Pulmonary artery endothelial cell (primary cell): ENCODE measurements at places on chromosomes 13 and 19.

DNA sequence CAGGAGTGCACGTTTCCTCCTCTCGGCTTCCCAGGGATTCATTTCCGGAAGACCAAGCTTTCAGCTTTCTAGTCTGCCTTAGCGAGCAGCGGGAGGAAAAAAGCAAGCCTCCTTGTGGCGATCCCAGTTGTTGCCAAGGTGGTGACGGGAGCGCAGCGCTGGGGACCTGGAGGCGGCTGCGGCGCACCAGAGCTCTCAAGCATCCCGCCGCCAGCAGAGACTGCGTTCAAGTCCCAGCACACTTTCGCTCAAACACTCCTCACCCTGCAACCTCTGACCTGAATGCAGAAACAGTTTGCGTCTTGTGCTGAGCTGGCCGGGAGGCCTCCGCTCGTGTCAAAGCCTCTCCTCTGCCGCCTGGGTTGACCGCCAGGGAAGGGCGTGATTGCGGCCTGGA is 4.9 kb downstream of the GSX1 start:
- no peak for DNase-seq

DNA sequence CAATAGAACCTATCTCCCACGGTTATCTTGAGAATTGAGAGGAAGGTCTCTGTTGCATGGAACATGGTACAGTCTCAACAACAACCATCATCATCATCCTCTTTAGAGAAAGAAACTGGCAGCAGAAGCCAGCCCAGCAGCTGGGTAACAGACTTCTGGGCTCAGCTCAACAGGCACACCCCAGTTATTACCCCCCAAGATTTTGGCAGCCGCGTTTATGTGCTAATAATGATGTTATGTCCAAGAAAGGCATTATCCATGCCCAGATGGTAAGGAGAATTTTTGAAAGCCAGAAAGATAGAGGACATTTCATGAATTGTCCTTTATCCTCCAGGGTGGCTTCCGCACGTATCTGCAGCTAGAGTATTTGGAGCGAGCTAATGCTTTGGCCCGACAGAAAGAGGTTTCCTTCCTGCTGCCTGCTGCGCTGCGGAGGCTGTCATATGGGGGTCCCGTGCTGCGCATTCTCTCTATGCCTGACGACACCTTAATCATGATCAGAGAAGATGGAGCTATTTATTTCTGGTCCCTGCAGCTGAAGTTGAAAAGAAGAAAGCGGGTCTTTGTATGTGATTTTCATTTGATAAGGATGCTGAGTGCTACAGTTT is 89.9 kb downstream of the TEX26 start:
- DNase-seq: no peak

DNA sequence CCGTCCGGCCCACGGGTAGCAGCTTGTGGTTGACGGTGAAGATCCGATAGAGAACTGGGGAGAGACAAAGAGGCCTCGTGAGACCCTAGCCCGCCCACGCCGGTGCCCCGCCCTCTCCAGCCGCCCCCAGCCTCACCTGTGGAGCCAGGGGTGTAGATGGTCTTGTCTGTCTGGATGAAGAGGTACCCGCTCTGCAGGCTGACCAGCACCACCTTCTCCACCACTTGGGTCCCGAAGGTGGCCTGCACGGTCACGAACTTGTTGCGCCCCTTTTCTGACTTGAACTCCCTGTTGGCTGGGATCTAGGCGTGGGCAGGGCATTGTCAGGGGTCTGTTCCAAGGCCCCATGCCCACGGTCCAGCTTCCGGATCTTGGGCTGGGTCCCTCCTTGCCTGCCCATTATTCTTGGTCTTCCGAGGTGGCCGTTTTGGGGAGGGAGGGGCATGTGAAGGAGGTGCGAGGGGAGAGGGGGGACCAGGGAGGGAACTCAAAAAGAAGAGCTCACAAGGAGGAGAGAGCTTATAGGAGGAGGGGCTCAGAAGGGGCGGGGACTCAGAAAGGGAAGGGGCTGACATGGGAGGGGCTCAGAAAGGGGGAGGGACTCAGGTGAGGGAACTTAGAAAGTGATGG is 2.2 kb downstream of the C3 start:
- DNase-seq: no peak

DNA sequence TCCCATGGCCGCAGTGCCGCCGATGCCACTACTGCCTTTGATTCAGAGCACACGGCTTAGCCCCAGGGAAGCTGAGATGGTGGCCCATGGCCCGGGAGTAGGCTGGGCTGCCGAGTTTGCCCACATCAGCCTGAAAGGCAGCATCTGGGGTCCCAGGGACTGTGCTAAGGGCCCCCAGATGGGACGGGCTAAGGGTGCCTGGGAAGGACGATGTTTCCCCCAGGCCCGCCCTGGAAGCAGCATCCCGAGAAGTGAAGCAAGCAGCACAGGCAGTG is 22.5 kb downstream of the MAP2K2 start:
- DNase-seq: no peak

DNA sequence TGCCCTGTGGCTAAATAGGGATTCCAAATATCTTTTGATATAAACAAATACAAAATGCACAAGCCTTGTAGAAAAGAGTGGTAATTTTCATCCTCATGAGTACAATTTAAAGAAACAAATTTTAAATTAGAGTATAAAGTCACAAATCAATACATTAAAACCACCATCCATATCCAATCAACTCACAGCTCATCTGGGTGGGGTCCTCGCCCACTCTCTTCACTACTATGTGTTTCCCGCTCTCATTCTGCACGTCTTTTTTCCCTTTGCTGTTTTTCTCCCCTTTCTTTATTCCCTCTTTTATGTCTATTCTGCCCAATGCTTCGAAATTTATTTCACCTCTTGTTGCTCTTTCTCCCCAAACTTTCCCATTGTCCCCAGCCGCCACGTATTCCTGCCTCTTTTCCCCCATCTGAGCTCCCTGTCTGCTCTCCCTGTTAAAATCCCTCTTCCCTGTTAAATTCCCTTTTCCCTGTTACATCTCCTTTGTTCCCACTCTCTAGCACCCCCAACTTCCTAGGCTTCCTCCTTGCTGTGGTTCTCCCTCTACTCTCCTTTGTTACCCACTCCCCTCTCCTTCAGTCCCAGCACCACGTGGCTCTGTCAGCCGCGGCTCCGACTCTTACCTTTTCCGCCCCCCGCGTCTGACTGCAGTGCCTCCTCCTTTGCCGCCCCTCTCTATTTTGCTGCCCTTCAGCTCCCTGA is 1.3 kb downstream of the ZNF616 start:
- no peak for DNase-seq
